Fibroblast of mammary gland (primary cell): ENCODE measurements at places on chromosomes 7 and 10.

- DNase-seq: no peak
Measured at GRCh38 chr7:531777-532176, 12.1 kb upstream of the PDGFA start.

- DNase-seq: peak; percentile 55
Measured at GRCh38 chr7:108000875-108001763, 1.8 kb downstream of the LAMB1 start.

GRCh38 chr10:10096296-10096695, 921.4 kb upstream of the CELF2 start:
- peak; percentile 4 for DNase-seq

- no peak for DNase-seq
Measured at GRCh38 chr10:114975091-114975490, 37.1 kb downstream of the TRUB1 start.

DNA sequence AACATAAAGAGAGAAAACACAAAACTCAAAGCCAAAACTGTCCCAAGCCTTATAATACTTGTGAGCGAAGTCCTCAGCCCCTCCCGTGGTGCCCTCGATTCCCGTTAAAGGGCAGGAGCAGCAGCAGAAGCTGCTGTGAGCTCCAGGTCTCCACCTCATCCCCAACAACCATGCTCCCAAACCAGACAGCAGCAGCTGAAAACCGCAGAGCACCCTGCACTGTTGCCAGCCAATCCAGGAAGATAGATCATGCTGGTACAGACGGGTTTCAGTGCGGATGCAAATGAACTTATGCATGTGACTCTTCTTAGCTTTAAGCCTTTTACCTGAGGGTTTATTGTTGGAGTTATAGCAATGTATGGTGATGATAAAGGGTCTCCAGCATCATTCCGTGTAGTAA, 97.9 kb downstream of the DNAJB6 start:
- DNase-seq: no peak

GRCh38 chr10:93190372-93190771, 116.7 kb downstream of the CYP26A1 start:
- no peak for DNase-seq

DNA sequence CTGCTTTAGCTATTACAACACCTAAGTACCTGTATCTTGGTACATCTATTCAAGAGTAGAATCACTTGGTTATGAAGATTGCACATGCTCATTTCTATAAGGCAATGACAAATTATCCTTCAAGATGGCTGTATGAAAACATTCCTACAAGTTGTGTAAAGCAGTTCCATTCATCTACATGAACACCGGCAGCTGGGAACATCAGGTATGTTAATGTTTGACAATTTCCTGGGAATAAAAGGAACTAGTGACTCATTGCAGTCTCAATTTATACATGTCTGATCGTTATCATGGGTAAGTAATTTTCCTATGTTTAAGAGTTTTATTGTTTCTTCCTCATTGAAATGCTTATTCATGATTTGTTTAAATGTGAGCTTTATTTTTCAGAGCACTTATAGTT, 203.2 kb upstream of the SEMA3E start:
- DNase-seq: no peak

- DNase-seq: no peak
Measured at GRCh38 chr10:73131913-73132686, 21.8 kb downstream of the NUDT13 start.

DNA sequence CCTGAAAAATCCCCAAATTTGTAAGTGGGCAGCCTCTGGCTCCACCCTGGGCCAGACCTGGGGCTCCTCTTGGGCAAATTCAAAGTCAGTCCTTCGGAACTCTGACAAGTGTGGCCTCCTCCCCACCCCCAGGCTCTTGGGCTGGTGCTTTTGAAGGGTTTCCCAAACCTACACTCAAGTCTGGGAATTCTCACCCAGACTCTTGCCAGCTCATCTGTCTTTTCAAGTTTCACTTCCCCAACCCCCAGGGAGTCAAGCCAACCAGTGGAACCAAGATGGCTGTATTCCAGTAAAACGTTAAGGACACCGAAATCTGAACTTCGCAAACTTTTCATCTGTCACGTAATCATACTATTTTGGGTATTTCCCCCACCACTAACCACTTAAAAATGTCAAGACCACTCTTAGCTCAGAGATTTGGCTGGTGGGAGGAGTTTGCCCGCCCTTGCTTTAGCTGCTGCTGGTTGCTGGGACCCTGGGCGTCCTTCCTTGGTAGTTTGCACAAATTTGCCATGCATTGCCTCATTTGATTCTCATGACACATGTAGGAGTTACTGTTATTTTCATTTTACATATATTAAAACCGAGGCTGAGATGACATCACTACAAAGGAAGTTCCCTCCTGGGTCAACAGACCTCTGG, 1.7 kb upstream of the MYO1G start:
- peak; percentile 47 for DNase-seq

DNA sequence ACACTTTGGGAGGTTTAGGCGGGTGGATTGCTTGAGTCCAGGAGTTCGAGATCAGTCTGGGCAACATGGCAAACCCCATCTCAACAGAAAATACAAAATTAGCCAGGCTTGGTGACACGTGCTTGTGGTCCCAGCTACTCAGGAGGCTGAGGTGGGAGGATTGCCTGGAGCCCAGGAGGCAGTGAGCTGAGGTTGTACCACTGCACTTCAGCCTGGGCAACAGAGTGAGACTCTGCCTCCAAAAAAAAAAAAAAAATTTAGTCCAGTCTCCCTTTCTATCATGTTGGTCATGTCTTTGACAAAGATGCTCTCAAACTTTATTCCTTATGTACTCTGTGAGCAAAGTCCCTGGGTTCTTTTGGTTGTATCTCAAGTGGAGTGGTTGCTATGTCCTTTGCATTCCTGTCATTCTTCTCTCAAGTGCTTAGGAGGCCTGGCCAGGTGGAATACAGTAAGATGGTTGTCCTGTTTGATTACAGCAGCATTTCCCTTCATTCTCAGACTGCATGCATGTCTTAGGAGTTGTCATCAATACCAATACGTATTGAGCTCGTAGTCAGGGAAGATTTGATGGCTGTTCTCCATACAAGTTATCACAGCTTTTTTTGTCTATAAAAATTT, 85.7 kb downstream of the MMRN2 start:
- no peak for DNase-seq

DNA sequence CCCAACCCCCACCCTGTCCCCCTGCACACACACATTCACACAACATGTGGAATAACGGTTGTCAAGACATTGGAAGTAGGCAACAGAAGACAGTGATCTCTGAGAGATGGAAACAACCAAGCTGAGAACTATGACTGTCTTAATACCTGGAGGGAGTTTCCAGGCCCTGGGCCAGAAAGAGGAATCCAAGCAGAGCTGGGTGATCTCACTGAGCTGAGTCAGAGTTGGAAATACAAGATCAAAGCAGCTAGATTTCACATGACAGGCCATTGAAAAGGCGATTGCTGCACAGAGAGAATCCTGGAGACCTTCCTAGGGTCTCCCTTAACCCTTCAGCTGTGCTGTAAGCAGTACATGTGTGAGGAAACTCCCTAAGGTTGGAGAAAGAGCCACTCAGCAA, 165.8 kb upstream of the PRSS1 start:
- DNase-seq: peak; percentile 93

GRCh38 chr7:5426226-5426475, 2.5 kb upstream of the TNRC18 start:
- peak; percentile 74 for DNase-seq

- DNase-seq: no peak
Measured at GRCh38 chr10:117563780-117564179, 21.2 kb downstream of the EMX2 start.

GRCh38 chr10:112229096-112229495, 45.5 kb upstream of the GPAM start:
- DNase-seq: peak; percentile 57

GRCh38 chr7:46660402-46660980, 739.4 kb upstream of the IGFBP3 start:
- no peak for DNase-seq

- peak; percentile 80 for DNase-seq
Measured at GRCh38 chr10:49534670-49535381, 4.1 kb downstream of the ERCC6 start.

GRCh38 chr10:12287772-12288171, 61.6 kb upstream of the CAMK1D start:
- no peak for DNase-seq

DNA sequence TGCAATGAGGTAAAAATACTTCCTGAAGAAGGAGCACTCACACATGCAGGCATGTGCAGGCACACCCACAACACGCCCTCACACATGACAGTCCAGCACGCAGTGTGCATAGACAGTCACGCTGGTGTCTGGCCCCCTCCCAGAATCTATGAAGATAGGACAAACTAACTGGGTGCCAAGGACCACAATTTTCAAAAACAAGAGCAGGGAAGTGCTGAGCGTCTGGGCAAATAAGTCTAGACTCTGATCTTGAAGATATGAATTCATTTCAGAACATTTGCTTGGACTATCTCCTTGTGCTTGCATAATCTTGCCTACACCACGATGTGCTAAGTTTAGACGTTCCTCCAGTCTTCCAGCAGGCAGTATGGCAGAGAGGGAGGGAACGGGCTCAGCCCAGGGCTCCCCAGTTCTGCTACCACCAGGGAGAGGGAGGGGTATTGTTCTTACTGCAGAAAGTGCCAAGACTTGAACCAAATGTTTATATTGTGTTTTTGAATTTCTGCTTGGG, 276.5 kb upstream of the KLF6 start:
- DNase-seq: peak; percentile 47

- no peak for DNase-seq
Measured at GRCh38 chr7:366161-366803, 76.3 kb downstream of the FOXL3 start.

DNA sequence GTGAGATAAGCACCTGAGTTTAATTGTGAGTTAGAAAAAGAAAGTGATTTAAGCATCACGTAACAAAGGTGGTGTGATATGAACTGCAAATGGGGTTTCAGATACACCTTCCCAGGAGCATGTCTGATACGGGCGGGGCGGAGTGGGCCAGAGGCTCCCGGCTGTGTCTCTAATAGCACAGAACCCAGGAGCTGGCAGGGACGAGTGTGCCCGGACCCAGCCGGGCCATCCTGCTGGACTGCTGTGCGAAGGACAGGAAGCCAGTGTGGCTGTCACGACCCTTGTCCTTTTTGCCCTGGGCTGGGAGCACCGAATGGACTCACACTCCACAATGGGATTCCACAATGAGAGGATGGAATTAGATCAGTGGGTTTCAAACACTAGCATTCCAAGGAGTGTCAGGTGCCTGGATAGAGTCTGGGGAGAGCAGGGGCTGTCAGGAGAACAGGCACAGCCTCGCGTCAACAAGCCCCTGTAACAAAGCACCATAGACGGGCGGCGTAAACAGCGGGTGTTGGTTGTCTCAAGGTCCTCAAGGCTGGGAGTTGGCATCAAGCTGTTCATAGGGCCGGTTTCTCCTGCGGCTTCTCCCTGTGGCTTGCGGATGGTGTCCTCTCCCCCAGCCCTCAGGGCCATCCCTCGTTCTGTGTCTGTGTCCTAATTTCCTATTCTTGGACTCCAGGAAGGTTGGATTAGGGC, 242.6 kb upstream of the PITRM1 start:
- no peak for DNase-seq

GRCh38 chr7:2362385-2363088, 7.9 kb downstream of the EIF3B start:
- no peak for DNase-seq

- DNase-seq: no peak
Measured at GRCh38 chr7:64774204-64774842, 19.9 kb upstream of the ZNF138 start.

DNA sequence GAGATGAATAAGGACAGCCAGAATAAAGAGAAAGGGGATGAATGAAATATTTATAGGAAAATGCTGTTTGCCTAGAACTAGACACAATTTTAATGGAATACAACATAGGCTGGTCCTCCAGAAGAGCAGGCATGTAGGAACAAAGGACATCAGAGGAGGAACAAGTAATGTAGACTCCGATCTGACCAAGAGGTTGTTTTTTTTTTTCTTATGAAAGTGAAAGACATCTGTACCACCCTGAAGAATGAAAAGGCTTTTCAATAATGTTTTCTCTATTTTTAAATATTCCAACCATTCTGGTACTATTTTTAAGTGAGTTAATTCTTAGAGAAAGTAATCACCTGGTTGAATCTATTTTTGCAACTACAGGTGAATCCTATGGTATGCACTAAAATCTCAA, 136.9 kb upstream of the PTN start:
- no peak for DNase-seq

DNA sequence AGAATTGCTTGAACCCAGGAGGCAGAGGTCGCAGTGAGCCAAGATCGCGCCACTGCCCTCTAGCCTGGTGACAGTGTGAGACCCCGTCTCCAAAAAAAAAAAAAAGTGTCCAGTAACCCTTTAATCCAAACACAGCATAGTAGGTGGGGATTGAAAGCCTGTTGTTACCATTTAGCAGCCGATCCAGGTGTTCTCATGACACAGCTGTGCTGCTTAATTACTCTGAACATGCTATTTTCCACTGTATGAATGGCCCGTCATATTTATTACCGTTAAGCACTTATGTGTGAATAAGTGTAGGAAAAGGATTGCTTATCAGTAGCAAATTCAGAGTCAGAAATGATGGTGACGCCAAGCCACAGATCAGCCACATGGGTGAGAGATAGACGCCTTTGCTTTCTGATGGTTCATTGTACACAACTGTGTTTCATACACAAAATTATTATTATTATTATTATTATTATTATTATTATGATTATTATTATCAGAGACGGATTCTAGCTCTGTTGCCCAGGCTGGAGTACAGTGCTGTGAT, 11.6 kb upstream of the ORAI2 start:
- DNase-seq: no peak

GRCh38 chr10:111267673-111268072, 190.8 kb downstream of the ADRA2A start:
- no peak for DNase-seq

GRCh38 chr7:121609208-121609607, 213.1 kb upstream of the FAM3C start:
- no peak for DNase-seq

DNA sequence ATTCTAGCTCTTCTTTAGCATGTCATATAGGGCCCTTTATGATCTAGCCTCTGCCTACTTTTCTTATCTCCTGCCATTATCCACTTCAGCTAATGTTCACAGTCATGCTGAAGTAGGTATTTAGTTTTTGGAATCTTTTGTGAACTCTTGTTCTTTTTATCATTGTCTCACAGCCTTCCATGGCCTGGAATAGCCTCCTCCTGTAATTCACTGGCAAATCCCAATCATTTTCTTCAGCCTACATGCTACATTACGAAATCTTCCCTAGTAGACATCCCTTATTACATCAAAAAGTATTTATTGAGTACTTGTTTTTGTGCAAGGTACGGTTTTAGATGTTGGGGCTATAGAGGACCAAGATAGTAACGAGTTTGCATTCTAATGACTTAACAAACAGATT, 3.4 kb upstream of the KIF20B start:
- DNase-seq: no peak
